Eye (tissue), 1 donor: ENCODE measurements at places on chromosomes 4 and X.

GRCh38 chrX:70485466-70485865 is 40.8 kb downstream of the DLG3 start:
- DNase-seq, result no peak

- DNase-seq, result no peak
Measured at GRCh38 chr4:94434505-94434904, 17.2 kb upstream of the PDLIM5 start.

- DNase-seq, result no peak
Measured at GRCh38 chrX:133937022-133937421, 48.4 kb downstream of the GPC3 start.

DNA sequence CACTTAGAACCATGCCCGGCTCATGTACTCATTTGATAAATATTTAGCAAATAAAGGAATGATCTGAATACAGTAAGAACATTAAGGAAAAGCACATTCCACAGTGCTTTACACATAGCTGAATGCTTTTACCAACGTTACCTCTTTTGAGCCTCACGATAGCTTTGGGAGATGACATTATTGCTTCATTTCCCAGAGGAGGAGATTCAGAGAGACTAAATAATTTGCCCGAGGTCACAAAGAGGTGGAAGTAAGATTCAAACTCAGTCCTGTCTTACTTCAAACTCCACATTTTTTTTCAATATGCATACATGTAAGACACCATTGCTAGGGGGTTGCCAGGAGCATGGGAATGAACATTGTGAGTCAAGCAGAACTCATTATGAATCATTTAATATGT is 538.5 kb downstream of the BCOR start:
- no peak for DNase-seq

DNA sequence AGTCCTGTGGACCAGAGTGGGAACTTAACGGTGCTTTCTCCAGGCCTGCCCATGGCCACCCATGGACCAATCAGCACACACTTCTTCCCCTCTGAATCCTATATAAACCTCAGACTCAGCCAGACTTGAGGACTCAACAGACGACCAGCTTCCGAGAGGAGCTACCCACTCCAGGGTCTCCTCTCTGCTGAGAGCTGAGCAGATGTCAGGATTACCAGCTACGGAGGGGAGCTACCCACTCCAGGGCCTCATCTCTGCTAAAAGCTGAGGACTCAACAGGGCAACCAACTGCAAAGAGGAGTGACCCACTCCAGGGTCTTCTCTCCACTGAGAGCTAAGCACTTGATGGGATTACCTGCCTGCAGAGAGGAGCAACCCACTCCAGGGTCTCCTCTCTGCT is 80.0 kb upstream of the DDX60 start:
- DNase-seq, result no peak
